Osteoblast (primary cell): ENCODE measurements at places on chromosomes 6 and 20. TPM values are rescaled to one million over a fixed set of nuclear protein-coding genes. Genes with fewer than 3 reads are reported as not detected.

Gene TRMT11
- total RNA-seq, result 26.8 and 27.1 TPM in 2 replicates

Gene PDE10A
- 3.3 and 3.5 TPM in 2 replicates for total RNA-seq

Gene UQCC2
- 15.2 and 20.0 TPM in 2 replicates for total RNA-seq

Gene TRAPPC3L
- total RNA-seq, result under 0.01 and 0.29 TPM in 2 replicates

Gene SALL4
- 3.3 and 3.5 TPM in 2 replicates for total RNA-seq

Gene AK9
- 5.8 and 6.5 TPM in 2 replicates for total RNA-seq

Gene WTAP
- 109 and 119 TPM in 2 replicates for total RNA-seq

Gene CTCFL
- total RNA-seq, result not detected in 2 replicates

Gene TRDN
- not detected in 2 replicates for total RNA-seq

Gene BAG2
- 13.3 and 17.7 TPM in 2 replicates for total RNA-seq

Gene PGC
- not detected in 2 replicates for total RNA-seq

Gene BPIFB2
- total RNA-seq, result not detected in 2 replicates
